ENCODE measurements at places on chromosomes 12 and 14.

DNA sequence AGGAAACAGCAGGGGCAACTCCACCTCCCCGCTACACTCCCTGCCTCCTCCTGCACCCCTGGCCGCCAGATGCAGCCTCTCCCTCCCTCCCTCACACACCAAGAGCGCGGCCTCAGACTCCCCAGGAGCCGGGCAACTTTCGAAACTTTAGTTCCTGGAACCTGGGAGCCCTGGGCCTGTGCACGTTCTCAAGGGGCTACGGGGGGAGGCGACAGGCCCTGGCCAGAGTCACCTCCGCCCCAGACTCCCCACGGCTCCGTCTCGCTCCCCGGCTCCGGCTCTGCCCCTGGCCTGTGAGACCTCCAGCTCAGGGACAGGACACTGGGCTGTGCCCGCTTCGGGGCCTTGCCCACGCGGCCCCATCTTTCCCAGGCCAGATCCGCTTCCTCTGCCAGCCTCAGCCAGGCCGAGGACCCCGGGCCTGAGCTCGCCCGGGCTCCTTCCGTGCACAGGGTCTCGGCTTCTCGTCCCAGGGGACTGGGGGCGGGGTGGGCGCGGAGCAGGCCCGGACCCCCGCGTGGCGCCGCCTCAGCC lies 5.5 kb downstream of the AMN start:
- no peak for DNase-seq

- no peak for DNase-seq
These were observed 60.4 kb downstream of the MAP4K5 start for GRCh38 chr14:50471838-50472465.

- DNase-seq = no peak
These were observed 131.6 kb downstream of the CAND1 start for GRCh38 chr12:67400742-67401141.

GRCh38 chr12:114439261-114439683 lies 33.3 kb upstream of the TBX5 start:
- DNase-seq = peak; percentile 53

DNA sequence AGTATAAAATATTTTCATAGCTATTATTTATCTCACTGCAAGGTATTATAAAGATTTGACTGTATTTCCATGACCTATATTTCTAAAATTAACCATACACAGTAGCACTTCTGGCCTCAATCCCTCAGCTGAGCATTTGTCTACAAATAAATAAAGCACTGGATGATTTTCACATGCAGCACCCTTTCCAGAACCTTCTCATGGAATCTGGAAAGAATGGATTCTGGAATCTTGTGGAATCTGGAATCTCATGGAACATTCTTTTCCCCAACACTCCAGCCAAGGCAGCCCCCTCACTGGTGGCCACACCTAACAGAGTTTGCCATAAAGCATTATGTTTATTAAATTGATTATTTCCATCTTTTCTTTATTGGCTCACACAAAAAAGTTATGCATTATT lies 199.2 kb downstream of the MSRB3 start:
- DNase-seq = no peak

GRCh38 chr14:49634547-49635334 lies at the start of gene DNAAF2:
TSS of gene DNAAF2 (minus strand) at chr14:49635244. CDS start at chr14:49635149, 95 bp downstream.
- DNase-seq = peak; percentile 84

GRCh38 chr14:81430235-81430634 lies 30.1 kb upstream of the STON2 start:
- DNase-seq = no peak

DNA sequence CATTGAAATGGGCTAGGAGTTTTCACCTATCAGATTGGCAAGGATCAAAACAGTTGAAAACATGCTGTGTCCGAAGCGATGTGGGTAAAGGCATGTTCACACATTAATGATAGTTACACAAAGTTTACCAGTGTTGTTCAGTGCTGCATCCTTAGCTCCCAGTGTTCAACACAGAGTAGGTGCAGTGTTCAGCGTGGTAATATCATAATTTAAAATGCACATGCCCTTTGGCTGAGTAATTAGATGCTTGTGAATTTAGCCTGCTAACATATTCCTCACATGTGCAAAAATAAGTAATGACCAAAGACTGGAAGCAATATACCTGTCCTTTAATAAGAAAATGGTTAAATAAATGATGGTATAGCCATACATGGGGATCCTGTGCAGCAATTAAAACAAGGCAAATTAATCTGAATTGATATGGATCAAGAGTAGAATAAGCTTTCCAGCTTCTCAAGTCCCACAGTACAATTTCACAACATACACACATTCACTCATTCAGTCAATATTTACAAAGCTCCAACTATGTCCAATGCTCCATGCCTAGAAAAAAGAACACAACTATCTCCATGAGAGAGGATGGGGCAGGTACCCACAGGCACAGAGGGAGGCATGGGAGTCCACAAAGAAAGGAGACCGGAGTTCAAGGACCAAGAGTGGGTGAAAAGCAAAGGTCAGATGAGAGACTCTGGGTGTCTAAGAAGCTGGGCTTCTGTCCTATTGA lies 12.8 kb downstream of the TMCC3 start:
- DNase-seq = no peak

DNA sequence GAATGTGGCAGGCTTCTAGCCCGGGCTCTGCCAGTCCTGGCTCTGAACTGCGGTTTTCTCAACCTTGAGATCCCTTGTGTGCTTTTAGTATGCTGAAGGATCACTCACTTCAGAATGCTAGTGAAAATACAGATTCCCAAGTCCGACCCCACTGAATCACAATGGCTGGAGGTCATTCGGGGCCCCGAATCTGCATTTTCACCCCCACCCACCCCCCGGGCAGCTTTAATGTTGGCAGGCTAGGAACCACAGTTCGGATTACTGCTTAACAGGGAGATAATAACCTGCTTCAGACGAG lies 573 bp upstream of the SUSD6 start:
- no peak for DNase-seq

DNA sequence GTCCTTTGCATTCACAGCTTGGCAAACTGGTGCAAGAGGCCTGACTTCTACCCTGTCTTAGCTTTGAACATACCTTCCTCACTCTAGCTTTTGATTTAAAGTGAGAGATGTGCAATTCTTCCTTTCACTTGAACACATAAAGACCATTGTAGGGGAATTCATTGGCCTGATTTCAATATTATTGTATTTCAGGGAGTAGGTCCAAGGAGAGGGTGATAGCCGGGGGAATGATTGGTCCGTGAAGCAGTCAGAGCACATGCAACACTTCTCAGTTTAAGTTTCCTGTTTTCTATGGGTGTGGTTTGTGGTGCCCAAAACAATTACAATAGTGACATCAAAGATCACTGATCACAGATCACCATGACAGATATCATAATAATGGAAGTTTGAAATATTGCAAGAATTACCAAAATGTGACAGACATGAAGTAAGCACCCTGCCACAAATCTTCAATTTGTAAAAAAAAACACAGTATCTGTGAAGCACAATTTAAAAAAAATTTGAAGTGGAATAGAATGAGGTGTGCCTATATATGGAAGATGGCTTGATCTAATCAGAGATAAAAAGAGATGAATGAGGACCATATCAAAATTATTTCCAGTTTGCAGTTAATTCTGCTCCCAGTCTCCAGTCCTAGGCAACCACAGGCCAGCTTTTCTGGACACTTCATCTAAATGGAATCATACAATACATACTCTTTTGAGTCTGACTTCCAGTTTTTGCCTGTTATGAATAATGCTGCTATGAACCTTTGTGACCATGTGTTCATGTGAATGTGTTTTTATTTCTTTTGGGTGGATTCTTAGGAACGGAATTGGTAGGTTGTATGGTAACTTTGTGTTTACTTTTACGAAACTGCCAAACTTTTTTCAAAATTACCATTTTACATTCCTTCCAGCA lies 23.2 kb downstream of the BORCS5 start:
- no peak for DNase-seq

GRCh38 chr12:95126736-95127135 lies 53.3 kb upstream of the NR2C1 start:
- DNase-seq = no peak

- no peak for DNase-seq
These were observed 171.2 kb downstream of the CEP128 start for GRCh38 chr14:80770114-80770908.

GRCh38 chr12:51915951-51916350 lies 8.6 kb downstream of the ACVRL1 start:
- DNase-seq = no peak

GRCh38 chr14:26400373-26400772 lies 197.5 kb downstream of the NOVA1 start:
- no peak for DNase-seq

DNA sequence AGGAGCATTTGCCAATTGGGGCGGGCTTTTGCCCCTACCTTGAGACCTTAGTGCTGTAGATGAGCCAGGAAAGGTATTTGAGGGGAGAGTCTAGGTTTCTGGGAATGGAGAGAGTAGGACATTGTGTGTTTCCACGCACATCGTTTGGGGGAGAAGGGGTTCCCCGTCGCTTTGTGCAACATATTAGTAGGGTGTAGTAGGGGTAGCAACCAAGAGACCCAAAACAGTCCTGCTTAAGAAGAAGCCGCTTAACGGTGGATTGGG lies 694 bp upstream of the PTGES3 start:
- no peak for DNase-seq

DNA sequence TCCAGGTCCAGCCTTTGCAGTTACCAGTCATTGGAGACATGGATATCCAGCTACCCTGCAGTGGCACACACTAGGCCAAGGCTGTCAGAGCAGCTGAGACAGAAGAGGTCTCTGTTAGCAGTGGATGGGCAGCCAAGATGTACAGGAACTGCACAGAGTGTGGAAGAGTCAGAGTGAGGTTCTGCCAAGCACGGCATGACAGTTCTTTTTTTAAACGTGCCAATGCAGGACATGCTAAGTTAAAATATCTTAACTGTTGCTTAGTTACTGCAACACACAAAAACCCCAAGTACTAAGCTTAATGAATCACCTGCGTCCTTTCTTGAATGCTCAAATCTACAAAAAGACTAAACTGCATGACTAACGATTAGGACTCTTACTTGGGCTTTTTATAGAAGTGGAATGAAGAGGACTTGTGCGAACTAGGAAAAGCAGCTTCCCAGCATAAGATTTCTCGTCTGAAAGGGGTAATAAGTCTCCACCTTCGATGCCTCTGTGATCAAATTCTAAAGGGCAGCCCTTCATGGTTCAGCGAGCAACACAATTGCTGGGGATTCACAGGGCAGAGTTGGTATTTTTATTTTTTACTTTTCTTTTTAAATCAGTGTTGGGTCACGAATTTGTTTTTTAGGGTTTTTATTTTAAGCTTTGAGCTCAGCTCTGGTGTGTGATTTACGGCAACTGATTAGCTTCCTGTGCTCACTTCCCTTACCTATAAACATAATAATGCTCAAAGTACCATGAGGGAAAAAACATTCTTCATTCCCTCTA lies 20.6 kb downstream of the MAPK1IP1L start:
- peak; percentile 61 for DNase-seq

- no peak for DNase-seq
These were observed 236.3 kb downstream of the GALC start for GRCh38 chr14:87756661-87757060.

GRCh38 chr12:128421375-128421774 lies 154.4 kb downstream of the TMEM132C start:
- no peak for DNase-seq

DNA sequence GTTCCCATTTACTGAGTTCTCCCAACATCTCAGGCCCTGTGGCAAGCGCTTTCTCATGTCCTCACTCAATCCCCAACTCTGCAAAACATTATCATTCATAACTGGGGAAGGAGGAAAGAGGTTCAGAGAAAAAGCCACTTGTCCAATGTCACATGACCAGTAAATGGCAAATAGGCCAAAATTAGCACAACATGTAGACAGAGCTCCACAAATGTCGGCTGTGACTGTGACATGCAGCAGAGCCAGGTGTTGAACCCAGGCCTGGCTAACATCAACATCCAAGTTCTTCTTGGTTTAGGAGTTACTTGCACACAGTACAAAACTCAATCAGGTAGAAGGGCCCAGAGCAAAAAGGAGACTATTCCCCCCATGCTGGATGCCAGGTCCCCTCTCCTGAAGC lies 10.8 kb downstream of the KCTD10 start:
- DNase-seq = no peak

DNA sequence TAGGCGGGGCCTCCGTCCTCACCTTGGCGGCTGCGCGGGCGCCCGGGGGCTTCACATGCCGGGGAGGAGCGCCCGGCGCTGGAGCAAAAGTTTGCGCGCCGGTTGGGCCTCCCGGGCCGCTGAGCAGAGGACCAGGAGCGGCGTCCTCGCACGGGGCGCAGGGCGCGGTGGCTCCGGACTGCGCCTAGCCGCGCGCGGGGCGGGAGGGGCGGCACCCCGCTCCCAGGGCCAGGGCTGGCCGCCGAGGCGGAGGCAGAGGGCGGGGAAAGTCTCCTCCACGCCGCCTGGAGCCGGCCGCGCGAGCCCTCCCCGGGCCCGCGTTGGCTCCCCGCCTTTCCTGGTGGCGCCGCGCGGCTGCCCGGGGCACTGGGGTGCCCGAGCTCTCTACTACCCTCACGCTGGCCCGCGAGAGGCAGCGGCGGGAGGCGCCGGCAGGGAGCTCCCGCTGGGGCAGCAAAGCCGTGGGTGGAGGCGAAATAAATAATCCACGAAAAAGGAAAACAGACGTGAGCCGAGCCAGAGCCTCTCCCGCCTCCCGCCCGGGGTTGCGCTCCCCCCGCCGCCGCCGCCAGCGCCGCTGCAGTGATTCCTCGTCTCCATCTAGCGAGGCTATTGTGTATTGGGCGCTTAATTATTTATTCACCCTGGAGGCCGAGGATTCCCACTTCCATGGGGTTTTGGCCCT lies 400 bp upstream of the PRIMA1 start:
- peak; percentile 83 for DNase-seq

- no peak for DNase-seq
These were observed 67.9 kb downstream of the GNS start for GRCh38 chr12:64691227-64691794.

- DNase-seq = no peak
These were observed 89.4 kb downstream of the KIF26A start for GRCh38 chr14:104227806-104228205.

- no peak for DNase-seq
These were observed 7.4 kb downstream of the HNRNPC start for GRCh38 chr14:21261824-21262223.

DNA sequence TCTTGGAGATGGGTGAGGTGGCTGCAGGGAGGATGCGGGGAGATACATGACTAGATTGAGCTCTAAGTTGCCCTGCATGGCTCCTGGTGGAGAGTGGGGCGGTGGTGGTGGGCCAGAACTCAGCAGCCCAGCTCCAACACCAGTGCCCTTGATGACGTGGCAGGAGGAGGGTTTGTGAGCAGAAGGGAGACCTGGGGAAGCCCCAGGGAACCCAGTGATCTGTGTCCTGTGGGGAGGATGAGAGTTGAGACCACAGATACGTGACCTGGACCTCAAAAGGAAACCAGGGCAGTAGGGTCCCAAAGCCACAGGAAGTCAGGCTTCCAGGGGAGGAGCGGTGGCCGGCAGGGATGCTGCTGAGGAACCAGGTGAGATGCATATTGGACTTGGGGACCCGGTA lies 989.1 kb upstream of the TMEM132C start:
- DNase-seq = no peak

Data from right cardiac atrium (tissue), 5 donors.